D721Med (cell line): ENCODE measurements at places on chromosomes 5 and 9.

DNA sequence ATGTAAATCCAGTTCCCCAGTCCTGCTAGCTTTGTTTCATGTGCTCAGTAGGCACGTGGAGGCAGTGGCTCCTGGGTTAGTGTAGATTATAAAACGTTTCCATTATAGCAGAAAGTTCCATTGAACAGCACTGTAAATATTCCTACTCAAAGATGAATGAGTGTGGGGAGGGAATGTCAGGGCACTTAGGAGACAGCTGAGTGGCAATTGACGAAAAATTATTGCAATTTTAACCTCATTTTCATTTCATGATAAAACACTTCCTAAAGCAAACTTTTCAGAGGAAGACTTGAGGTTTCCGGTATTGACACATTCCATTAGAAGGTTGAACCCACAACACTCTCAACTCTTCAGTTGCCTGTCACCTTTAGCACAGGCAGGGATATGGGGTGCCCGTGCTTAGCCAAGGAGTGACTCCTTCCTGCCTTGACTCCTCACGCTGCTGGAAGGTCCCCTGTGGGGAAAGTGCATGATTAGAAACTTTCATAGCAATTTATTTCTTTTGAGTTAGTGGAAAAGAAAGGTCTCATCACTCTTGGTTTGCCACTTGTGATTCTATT is 41.2 kb downstream of the SLC46A2 start:
- no peak for DNase-seq

GRCh38 chr5:135481387-135481786 is 29.2 kb upstream of the TIFAB start:
- DNase-seq = no peak

- no peak for DNase-seq
Measured at GRCh38 chr5:77425998-77426659, 66.0 kb downstream of the WDR41 start.

GRCh38 chr9:15299374-15299939 is 7.6 kb downstream of the TTC39B start:
- no peak for DNase-seq
